ENCODE measurements at places on chromosomes 13 and 19.
A peak's percentile ranks its signal among the peaks of the same experiment; 100 is the strongest.

GRCh38 chr13:26787961-26788360 is 27.4 kb upstream of the GPR12 start:
- DNase-seq = no peak

- no peak for DNase-seq
Observed at GRCh38 chr13:32910530-32910929, 105.7 kb upstream of the KL start.

DNA sequence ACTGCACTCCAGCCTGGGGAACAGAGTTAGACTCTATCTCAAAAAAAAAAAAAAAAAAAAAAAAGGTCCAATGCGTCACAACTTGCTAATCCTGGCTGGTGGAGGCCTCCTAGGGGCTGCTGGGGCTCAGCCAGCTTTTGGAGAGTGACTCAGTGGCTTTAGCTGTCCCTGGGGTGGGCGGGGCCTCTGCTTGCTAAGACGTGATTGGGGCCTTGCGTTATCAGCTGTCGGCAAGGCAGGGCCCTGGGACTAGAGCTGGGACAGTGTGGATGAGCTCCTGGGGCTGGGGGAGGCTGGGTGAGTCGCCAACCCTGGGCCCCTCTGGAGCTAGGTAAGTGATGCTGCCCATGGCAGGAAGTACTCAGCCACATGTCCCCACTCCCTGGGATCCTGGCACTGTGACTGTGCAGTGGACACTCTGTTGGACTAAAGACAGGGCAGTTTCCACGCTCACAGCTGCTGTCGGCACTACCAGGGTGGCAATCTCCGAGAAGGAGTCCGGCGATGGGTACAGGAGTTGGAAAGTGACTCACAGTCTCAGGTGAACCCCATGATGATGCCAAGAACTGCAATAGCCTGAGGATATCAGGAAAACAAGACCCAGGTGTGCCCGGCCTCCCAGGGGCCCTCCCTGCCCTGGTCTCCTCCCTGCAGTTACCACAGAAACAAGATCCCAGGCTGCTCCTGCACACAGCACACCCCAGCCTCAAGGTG is 32.2 kb downstream of the F2RL3 start:
- DNase-seq = no peak

DNA sequence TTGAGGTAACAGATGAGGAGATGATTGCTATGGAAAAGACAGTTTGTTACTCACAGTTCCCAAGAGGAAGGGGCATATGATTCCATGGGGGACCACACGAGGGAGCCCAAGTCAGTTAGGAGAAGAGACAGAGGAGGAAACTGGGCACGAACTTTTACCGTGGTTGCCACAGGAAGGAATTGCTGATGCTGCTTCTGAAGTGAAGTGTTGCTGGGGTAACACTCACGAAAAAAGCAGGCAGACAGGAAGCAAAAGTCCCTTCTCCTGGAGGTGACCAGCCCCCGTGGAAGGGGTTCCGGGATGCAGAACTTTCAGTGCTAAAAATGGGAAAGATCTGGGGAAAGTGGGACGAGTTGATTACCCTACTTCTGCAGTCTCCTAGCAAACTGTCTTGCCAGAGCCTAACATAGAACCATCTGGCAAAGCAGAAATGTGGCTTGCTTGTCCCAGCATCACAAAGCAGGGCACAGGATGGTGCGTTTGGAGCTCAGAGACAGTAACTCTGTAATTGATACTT is 35.4 kb upstream of the MAP3K10 start:
- peak; percentile 30 for DNase-seq

DNA sequence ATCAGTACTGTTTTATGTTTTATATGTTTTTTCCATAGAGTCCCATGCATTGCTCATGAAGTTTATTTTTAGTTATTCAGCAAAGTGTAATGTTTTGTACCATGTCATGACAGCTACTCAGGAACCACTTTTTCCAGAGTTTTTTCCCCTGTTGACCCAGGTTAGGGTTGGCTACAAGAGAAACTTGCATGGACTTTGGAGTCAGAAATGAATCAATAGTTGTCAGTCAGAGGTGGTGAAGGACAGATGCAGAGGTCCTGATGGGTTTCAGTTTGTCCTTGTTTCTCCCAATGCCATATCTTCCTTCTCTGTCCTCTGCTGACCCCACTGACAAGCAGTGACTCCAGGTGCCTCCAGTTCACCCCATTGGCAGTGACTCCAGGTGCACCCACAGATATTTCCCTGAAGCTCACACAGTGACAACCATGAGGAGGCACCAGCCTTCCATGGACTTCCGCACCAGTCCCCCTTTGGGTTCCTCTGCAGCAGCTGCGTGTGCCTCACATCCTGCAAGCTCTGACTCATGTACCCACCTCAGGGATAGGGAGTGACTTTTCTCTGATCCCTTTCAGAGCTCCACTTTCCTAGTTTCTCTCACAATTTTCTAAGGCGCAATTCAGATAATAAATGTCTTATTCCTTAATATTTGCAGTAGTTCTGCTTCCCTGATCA is 92.1 kb downstream of the AKAP11 start:
- no peak for DNase-seq

- DNase-seq = no peak
Observed at GRCh38 chr13:39810091-39810877, 154.8 kb downstream of the COG6 start.

GRCh38 chr19:33280351-33280921 is 21.9 kb downstream of the CEBPA start:
- no peak for DNase-seq

DNA sequence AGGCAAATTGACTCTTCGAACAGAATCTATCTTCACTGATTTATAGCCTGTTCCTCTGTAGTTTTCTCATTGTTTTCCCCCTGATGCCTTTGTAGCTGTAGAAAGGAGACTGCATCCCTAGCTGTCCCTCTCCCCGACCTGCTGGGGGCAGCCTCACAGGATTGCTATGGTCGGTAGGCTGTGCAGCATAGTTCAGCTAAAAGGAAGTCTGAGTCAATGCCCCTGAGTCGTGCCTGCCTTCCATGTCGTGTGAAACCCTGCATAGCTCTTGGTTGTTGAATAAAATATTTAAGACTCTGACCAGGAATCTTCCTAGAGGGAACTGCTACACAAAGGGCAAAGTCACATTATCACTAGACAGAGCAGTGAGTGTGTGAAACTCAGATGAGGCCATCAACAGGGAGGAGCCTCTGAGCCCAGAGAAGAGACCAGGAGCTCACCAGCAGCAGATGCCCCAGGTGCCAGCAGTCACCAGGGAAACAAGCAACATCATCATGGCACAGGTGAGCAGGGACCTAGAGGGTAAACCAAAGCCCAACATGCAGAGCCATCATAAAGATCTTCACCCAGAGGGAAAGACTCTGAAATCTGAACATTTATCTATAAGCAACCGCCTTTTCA is 108.4 kb upstream of the NBEA start:
- DNase-seq = peak; percentile 28

DNA sequence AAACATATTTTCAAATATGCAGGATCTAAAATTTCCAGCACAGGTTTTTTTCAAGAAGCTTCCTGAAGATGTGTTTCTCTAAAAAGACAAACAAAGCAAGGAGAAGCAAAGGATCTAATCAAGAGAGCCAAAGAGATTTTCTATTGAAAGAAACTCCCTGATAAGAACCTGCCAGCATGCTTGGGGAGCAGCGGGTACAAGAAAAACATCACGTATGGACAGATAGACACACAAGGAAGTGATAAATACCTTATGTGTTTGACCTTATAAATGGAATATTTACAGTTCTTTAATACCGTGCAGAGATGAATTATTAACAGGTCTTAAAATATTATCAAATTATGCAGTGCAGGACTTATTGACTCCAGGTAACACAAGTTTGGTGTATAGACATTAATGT is 562.1 kb downstream of the DACH1 start:
- DNase-seq = no peak

DNA sequence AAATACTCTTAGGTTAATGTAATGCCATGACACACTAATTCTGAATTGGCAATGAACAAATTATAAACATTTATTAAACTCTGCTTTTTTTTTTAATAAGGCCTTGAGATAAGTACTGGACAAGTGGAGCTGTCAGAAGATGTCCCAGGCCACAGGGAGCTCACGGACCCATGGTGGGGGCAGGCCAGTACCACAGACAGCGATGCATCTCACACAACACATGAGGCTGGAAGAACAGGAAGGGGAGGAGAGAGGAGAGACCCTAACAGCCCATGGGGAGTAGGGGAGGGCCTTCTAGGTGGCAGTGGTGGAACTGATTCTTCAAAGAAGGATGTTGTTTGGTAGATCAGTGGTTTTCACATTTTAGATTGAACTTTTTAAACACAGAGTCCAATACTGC is 128.4 kb downstream of the LHFPL6 start:
- DNase-seq = no peak

DNA sequence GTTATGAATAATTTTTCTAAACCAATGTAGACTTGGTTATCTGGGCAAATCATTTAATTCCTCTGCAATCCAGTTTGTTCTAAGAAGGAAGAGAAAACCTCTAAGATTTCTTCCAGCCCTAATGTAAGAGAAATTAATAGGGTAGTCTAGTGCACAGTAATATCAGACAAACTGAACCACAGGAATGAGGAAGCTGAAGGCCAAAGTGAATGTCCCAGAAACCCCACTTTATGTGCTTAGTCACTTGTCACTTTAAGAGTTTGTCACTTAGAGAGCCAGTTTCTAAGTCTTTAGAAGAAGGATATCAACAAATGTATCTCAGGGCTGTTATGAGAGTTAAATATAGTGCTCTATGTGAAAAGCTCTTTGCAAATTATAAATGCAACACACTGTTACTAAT is 750.6 kb downstream of the DIAPH3 start:
- DNase-seq = no peak

- DNase-seq = no peak
Observed at GRCh38 chr13:79870123-79870522, 389.2 kb downstream of the NDFIP2 start.

DNA sequence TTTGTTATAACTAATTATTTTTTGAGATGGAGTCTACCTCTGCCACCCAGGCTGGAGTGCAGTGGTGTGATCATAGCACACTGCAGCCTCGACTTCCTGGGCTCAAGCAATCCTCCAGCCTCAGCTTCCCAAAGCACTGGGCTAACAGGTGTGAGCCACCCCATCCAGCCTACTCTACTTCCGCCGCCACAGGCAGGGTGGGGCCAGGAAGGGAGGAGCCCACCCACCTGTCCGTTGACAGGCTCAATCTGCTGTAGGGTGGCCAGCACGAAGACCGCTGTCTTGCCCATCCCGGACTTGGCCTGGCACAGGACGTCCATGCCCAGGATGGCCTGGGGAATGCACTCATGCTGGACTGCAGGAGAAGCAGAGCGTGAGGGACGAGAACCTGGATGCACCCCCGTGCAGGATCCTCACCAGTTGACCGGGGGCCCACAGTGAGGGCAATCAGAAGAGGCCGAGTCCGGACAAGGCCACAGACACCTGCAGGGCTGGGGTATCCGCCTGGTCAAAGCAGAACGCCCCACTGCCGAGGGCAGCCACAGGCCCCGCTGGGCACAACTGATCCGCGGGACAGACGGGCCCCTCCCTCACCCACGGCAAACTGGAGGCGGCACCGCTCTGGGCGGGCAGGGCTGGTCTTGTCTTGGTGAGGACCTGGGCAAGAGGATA is 6.7 kb downstream of the DDX39A start:
- DNase-seq = no peak

DNA sequence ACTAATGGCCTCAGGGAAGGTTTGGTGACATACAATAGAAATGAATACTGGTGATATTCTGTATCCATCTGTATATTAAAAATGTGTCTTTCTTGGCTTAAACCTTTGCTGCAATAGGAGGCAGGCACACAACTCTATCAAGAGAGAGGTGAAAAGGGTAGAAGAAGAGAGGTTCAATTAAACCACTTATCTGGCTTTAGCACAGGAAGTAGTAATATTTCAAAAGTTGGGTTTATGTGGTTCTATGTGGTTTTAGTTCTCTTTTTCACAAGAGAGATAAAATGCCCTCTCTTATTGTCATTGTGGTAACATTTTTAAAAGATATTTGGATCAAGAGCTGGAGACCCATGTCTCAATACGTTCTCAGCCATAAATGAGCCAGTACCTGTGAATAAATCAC is 146.2 kb upstream of the FNDC3A start:
- DNase-seq = no peak

DNA sequence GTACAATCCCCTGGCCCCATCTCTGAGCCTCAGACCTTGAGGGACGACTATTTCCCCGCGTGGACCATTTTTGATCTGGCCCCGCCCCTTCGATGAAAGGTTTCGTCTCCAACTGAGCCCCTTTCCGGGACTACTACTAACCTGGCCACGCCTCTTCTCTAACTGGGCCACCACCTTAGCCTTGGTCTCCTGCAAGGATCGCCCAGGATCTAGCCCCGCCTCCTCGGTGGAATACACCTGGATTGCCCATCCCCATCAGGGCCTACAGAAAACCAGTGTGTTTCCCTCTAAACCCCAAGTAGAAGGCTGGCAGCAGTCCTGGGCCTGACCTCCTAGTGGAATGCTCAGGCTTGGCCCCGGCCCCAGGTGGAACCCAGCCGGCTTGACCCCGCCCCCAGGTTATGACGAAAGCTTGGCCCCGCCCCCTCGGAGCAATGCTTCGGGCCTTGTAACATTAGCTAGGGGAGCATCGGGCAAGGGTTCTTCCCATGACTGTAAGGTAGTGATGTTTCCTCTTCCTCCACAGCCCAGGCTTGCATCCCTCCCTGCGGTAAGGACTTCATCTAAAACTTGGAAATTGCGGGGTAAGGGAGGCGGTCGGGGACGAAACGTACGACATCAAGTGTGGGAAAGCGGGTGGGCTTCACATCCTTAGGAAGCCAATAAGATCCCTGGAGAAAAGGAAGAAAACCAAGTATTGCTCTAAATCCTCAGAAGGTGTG is 9.1 kb downstream of the SPACA6 start:
- no peak for DNase-seq

DNA sequence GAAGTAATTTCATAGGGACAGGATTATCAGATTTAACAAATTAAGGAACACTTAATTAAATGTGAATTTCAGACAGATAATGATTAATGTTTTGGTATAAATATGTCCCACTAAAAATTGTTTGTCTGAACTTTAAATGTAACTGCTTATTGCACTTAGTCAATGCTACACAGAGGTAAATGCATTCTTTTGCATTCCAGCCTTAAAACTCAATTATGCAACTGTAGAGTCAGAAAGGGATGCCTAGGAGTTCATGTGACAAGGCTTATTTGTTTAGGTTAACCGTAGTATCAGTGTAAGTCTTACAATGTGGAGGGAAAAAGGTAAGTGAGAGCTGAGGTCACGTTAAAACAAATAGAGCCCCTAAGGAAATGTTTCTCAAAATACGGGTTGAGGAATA is 347.2 kb upstream of the ARGLU1 start:
- no peak for DNase-seq

- no peak for DNase-seq
Observed at GRCh38 chr13:112756967-112757758, 67.3 kb downstream of the ATP11A start.

GRCh38 chr13:111397202-111397880 is 76.9 kb downstream of the TEX29 start:
- DNase-seq = no peak

- DNase-seq = no peak
Observed at GRCh38 chr19:23971598-23971997, 56.9 kb downstream of the ZNF726 start.

GRCh38 chr13:30884543-30884942 is 21.5 kb upstream of the MEDAG start:
- DNase-seq = no peak
